AG04450 (cell line): ENCODE measurements at places on chromosomes 7 and 10. TPM values are rescaled to one million over a fixed set of nuclear protein-coding genes. Genes with fewer than 3 reads are reported as not detected.

- DNase-seq, result no peak
These were observed 535 bp upstream of the EPC1 start for GRCh38 chr10:32347363-32348022.

DNA sequence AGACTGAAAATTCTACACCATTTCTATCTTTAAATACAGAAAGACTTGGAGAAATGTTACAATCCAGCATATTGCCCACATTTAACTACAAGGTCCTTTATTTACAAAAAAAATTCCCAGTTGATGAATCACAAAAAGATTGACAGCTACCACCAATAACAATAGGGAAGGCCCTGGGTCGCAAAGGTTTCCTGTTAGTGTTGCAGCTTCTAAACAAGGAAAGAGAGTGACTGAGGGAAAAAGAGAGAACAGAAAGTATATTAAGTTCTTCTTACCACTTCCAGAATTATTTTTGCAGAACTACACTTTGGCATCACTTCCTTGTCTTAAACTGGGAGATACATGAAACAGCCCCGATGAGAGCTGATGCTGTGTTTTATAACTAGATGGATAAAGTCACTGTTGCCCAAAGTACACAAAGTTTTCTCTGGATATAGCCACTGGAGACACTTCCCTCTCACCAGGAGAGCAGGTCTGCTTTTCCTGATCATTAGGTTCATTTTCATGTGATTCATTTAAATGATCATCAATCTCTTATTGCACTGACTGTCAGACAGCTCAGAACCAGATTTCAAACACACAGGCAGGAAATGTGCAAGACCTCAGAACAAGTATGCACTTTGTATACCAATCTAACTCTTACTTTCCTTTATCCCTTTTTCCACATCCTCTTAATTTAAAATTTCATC, 57.0 kb downstream of the SHTN1 start:
- no peak for DNase-seq

Gene CPN1
- polyA plus RNA-seq, result not detected in 2 replicates

Gene HPSE2
- not detected in 2 replicates for polyA plus RNA-seq

Gene NEUROG3
- not detected in 2 replicates for polyA plus RNA-seq

- no peak for DNase-seq
These were observed 3.4 kb downstream of the PHF14 start for GRCh38 chr7:10977113-10977512.

DNA sequence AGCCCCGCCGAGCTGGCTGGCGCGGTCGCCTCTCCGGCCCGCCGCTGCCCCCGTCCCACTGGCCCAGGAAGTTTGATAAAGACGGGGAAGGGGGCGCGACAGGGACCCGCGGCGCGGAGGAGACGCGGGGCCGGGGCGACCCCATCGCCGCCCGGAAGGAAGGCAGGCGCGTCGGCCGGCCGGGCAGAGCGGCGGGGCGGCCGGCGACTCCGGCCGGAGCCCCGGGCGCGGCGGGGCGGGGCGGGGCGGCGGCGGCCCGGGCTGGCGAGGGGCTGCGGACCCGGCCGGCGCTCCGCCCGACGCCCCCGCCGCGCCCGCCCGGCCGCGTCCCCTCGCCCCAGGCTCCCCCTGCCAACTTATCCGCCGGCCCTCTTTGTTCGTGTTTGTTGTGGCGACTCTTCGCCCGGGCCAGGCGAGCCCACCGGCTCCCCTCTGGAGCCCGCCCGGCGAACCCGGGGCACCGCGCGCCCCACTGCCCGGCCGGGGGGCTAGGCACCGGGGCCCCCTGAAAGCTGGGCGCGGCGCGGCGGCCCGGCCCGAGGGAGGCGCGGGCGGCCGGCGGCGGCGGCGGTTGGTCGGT, 571 bp downstream of the KDM7A start:
- DNase-seq, result no peak

DNA sequence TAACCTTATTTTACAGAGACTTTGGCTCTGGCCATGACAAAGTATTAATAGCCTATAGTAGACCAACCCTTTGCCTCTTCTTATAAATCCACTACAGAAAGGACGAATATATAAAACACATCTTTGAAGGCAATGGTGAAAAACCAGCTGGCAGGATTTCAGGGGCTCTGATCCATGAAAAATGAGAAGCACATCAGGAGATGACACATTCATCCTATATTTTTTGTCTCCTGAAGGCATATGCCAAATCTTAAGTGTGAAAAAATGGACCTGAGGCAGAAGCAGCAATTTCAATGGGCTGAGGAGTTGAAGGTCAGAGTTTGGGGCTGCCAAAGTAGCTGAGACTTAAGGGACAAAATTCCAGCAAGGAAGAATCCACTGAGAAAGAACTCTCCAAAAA, 14.4 kb downstream of the RNF216 start:
- DNase-seq, result no peak
